ENCODE measurements at places on chromosomes 16 and 17.

- DNase-seq, result peak; percentile 98
Observed at GRCh38 chr17:71633391-71633849, 487.4 kb upstream of the SOX9 start.

DNA sequence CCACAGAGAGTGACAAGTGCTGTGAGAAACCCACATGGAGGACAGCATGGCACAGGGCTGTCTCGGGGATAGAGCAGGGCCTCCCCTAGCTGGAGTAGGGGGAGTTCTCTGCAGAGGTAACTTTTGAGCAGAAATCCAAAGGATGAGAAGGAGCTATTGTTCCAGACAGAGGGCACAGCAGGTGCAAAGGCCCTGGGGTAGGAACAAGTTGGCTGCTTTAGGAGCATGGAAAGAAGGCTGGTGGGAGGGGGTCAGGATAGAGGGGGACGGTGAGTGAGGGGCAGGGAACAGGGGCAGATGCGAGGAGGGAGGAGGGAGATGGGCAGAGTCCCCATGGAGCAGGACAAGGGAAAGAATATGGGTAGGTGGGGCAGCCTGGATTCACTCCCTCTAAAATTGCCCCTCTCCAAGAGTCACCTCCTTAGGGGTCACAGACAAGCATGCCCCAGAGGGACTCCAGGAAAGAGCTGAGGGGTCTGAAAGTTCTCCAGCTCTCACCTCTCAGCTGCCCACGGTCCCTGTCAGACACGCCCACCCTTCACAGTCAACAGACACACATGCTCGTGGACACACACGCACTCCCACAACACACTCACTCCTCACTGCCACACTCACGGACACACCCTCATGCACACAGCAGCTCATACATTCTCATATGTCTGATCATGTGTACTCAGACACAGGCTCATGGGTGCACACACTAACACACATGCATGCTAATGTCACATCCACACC lies 110.7 kb downstream of the LITAF start:
- DNase-seq, result no peak

DNA sequence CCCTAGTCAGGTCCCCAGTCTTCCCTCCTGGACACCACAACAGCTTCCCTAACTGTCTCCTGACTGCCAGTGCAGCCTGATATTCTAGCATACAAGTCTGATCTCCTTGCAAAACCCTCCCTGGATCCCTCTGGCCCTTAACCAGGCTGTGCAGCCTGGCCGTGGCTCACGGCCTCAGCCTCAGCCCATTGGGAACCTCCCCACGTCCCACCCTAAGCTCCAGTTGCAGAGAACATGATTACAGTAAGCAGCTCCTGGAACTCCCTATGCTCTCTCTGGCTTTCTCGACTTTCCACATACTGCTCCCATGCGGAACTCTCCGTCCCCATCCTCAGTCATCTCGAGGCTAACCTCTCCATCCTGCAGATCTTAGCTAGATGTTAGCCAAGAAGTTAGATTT lies 13.0 kb downstream of the ALOX12B start:
- no peak for DNase-seq

DNA sequence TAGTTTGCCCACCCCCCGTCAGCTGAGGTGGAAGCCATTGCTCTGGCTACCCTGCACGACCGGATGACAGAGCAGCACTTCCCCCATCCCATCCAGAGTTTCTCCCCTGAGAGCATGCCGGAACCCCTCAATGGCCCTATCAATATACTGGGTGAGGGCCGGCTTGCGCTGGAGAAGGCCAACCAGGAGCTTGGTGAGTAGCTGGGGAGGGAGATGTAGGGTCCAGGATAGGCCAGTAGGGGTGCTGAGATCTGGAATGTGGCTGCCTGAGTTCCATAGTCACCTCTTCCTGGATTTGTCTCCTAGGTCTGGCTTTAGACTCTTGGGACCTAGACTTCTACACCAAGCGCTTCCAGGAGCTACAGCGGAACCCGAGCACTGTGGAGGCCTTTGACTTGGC lies 6.4 kb downstream of the PFAS start:
- DNase-seq, result no peak

GRCh38 chr16:12090151-12090530 lies 113.6 kb downstream of the SNX29 start:
- DNase-seq, result no peak

GRCh38 chr16:78503602-78504001 lies 404.1 kb downstream of the WWOX start:
- peak; percentile 35 for DNase-seq

- DNase-seq, result peak; percentile 69
Observed at GRCh38 chr16:87628940-87629339, 26.6 kb downstream of the JPH3 start.

DNA sequence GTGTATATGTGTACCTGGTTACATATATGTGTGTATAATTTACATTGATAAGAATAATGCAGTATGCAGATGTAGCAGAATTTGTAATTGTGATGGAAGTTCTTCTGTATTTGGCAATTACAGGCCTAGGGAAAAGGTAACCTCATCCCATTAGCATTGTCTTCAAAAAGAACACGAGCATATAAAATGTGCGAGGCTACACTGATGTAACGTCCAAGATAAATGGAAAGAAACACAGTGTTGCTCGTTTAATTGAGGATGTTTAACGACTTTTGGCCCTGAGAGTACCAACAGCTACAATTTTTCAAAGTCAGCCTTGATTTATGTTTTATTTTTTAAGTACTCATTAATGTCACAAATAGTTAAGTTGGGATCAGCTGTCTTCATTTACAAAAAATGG lies 703.5 kb upstream of the RBFOX1 start:
- DNase-seq, result no peak

- DNase-seq, result no peak
Observed at GRCh38 chr16:2985462-2985861, 5.2 kb upstream of the PKMYT1 start.

GRCh38 chr16:20899477-20900298 lies 470 bp downstream of the DCUN1D3 start:
- no peak for DNase-seq

DNA sequence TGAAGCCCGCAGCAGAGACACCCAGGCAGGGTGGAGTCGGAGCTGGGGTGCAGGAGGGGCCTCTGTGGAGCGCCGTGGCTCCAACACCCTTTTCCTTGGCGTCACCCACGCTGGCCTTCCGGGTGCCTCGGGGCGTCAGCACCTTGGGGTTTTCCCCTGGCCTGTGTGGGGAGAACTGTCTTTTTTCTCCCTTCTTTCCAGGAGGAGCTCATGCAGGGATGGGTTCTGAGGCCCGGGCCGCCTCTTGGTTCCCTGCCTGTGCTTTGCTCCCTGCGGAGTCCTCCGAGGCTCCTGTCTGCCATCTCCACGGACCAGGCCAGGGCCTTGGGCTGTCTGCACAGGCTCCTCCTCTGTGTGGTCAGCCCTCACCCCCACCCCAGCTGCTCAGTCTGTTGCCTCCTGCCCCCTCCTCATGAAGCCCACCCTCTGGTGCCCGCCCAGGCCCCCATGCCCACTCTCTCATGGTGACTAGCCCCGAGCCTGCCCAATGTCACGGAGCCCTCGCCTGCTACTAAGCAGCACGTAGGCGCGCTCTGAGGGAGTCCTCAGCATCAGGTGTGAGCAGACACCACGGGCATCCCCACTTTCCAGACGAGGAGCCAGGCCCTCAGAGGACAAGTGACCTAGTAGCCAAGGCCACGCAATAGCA lies 5.0 kb downstream of the KATNB1 start:
- no peak for DNase-seq

GRCh38 chr17:57035971-57036481 lies 49.0 kb upstream of the AKAP1 start:
- peak; percentile 66 for DNase-seq

GRCh38 chr17:8285270-8286181 lies 2.9 kb upstream of the RANGRF start:
- no peak for DNase-seq

- no peak for DNase-seq
Observed at GRCh38 chr16:1846416-1846815, 19.4 kb downstream of the FAHD1 start.

DNA sequence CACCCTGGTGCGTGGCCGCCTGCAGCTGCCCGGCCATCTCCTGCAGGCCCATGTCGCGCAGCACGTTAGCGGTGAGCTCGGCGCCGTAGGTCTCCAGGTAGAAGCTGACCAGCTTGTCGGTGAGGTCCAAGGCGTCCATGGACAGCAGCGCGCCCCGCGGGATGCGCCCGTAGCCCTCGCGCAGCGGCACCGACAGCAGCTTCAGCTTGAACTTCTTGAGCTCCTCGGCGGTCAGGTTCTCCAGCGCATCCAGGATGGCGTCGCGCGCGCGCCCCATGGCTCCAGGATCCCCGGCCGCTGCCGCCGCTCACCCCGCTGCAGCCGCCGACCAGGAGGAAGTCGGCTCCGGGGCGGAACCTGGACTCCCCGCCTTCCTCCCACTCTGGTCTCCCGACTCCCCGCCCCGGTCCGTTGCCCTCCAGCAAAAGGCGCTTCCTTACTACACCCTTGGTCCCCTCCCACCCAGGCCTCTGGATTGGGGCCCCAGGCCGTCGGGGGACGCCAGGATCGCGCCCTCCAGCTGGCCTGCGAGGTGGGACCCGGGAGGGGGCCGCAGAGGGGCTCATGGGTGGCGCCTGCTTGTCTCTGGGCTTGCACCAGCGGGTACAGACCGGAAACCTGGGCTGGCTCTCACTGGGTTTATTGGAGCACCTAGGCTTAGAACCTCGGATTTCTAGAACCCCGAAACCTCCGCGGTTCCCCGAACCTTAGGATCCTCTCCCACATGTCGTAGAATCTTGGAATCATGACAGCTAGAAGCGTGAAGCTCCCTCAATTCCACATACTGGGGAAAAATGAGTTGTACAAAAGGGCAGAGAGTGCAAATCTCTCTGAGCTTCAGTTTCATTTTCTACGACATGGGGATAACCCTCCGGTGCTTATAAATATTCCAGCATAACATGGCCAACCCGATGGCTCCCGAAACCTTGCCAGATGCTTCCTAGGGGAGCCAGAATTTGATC lies at the start of gene PYCARD:
PYCARD (minus strand) TSS at position 347 of the 962 bp plus-strand sequence; CDS start at position 277, 70 bp downstream.
- DNase-seq, result peak; percentile 17

DNA sequence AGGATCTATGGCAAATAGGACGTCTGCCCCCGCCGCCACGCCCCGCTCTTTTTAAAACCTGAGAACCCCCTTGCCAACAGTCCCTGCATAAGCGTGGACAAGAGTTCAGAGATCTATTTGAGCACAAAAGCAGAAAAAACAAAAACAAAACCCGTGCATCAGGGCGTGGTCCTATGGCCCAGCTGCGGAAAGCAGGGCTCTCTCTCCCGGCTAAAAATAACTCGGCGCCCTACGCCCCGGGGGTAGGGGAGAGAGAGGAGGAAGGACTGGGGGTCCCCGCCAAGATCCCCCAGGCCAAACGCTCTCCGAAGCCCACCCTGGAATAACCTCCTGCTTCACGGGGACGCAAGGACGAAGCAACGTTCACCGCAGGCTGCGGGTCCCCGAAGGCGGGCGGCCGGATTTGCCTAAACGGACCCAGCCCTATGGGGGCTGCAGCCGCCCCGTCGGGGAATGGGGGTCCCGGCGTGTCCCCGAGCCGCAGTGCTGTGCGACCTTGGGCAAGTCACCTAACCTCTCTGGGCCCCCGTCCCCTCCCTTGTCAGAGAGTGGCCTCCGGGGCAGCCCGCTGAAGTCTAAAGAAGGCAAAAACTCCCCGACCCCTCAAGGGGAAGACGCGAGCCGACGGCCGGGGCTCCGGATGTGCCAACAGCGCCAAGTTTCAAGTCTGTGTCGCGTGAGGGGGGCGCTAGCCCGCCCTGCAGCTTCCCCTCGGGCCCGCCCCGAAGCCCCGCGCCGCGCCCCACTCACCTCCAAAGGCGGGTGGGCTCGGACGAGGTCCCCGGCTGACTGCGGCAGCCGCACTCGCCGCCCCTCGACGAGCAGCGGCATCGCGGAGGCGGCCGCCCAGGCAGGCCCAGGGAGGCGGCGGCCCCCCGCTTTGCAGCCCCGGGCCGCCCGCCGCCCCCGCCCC lies 477 bp downstream of the NTAN1 start:
- DNase-seq, result peak; percentile 9

GRCh38 chr17:80905586-80906230 lies 85.9 kb upstream of the CHMP6 start:
- DNase-seq, result no peak

GRCh38 chr16:50961952-50962351 lies 189.1 kb downstream of the SALL1 start:
- DNase-seq, result no peak

DNA sequence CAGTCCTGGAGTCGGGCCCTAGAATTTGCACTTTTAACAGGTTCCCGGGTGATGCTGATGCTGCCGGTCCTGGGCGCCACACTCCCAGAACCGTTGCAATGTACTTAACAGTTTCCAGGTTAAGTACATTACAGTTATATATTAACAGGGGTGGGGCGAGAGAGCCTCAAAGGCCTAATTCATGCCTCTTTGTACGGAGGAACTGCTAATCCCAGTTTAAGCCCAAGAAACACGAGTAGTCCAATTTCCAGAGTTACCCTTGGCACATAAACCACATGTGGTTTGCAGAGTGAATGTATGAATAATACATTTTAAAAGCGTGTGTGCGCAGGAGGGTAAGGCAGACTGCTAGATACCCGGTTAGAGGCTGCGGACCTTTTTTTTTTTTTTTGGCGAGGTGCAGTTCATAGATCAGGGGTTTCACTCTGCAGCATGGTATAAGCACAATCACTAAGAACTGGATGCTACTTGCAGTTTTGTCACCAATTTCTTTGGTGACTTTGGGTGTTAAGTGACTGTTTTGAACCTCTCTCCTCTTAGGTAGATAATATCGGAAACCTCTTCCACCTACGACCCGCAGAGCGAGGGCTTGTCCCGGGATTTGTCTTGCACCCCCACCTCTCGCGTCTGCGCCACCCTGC lies 713 bp downstream of the COX11 start:
- peak; percentile 56 for DNase-seq

DNA sequence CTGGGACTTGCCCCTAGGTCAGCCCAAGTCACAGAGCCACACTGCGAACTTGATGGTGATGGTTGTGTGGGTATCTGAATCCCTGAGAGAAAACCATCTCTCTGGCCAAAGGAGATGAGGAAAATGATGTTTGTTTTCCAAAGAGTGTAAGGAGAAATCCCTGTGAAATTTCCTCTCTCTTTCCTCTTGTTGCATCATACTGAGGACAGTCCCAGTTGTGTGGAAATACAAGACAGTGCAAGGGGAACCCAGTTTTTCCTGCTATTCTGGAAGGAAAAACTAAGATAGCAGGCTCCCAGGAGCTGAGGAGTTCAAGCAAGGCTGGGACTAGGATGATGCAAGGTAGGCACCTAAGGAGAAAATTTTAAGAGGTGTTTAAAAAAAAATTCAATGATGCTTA lies 86.8 kb upstream of the TOM1L1 start:
- no peak for DNase-seq
